ENCODE measurements at places on chromosomes 5 and 9. TPM values are rescaled to one million over a fixed set of nuclear protein-coding genes. Genes with fewer than 3 reads are reported as not detected.

- no peak for DNase-seq
Measured at GRCh38 chr9:5892456-5893133, 1.9 kb downstream of the MLANA start.

GRCh38 chr9:38033941-38034340 is 35.1 kb downstream of the SHB start:
- no peak for DNase-seq

LECT2 gene
- total RNA-seq = not detected

- DNase-seq = no peak
Measured at GRCh38 chr9:69888856-69889585, 68.4 kb downstream of the CFAP95 start.

EQTN gene
- not detected for total RNA-seq

DNAH5 gene
- total RNA-seq = 1.7 TPM

DNA sequence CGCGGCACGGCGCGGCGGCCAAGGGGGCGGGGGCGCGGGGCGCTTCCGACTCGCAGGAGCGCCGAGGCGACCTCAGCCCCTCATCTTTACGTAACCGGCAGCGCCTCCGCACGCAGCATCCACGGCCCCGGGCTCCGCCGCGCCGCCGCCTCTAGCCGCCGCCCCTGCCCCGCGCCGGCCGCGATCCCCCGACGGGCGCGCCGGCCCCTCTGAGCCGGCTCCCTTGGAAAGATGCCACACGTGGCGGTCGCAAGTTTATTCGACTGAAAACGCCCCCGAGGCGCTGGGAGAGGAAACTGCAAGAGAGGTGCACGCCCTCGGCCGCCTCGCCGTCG is 1.0 kb downstream of the KLF9 start:
- DNase-seq = no peak

SPINK14 gene
- not detected for total RNA-seq

GRCh38 chr5:33272288-33272687 is 168.5 kb upstream of the TARS1 start:
- peak; percentile 64 for DNase-seq

GRCh38 chr5:35313291-35313690 is 83.0 kb upstream of the PRLR start:
- peak; percentile 40 for DNase-seq

FGF10 gene
- total RNA-seq = not detected

PCDHGA11 gene
- 2.6 TPM for total RNA-seq

PCA3 gene
- total RNA-seq = not detected

DNA sequence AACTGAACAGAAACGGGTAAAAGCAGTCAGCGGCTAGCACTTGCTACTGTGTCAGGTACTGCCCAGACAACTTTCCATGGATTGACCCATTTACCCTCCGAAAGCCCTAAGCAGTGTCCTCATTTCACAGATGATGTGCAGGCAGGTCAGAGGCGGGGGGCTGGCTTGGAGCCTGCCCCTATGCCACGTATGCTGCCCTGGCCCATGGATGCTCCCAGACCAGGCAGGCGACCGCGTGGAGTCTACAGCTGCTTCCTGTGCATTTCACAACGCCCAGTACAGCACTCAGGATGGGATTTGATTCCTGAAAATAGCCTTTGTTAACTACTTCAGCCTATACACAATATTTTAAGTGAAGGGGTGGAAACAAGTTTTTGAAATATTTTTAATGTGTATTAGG is 202.9 kb downstream of the NXNL2 start:
- no peak for DNase-seq

DNA sequence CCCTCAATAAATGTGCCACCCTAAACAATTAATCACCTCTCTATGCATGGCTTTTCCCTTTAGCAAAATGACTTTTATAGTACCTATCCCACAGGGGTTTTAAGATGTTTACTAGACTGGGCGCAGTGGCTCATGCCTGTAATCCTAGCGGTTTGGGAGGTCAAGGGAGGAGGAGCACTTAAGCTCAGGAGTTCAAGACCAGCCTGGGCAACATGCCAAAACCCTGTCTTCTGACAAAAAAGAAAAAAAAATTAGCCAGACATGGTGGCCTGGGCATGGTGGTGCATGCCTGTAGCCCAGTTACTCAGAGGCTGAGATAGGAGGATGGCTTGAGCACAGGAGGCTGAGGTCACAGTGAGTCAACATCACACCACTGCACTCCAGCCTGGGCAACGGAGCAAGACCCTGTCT is 13.5 kb downstream of the SH3TC2 start:
- DNase-seq = no peak

DNA sequence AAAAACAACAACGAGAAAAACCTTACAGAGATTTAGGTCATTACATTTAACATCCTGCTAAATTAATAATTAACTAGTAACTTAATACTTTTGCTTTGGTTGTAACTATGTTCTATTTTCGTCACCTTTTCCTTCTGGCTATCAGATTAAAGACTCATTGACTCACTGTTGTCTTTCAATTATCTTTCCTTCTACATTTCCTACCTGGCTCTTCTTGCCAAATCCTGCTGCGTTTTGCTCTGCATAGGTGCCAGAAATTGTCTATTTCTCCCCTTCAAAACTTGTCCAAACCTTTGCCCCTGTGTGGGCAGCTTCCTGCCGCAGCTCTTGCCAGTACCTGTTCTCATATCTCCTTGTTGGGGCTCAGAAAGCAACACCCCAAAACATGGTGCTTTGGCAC is 235.5 kb upstream of the ZNF608 start:
- DNase-seq = no peak

DNA sequence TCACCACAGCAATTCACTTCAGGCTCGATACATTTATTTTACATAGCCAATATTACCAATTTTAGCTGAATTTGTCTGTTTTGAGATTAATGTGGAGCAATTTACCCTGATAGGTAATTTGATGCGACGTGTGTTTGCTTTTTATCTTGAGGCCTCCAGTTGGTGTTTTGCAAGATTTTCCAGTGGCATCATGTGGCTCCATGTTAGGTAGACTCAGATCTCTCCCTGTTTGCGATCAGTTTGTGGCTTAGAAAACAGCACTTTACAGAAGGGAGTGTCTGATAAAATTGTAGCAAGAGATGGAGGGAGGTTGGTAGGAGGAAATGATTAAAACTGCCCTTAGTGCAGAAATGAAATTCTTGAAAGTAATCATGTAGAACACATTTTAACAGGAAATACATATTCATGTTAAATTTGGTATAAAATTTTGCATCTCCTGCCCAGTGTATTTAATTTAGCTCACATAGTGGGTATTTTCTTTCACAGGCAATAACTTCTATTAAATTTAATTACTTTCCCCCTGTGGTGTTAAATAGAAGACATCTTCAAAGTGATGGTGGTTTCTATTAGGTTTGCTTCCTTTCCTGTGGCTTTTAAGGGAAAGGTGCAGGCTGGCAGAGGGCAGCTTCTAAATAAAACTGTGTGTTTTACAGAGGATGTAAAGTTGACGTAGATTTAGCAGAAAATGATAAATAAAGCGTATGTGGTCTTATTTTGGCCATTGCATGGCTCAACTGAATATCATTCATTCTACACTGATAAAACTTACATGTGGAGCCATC is 135.8 kb downstream of the KDM4C start:
- DNase-seq = no peak

GRCh38 chr5:174837919-174838902 is 113.8 kb downstream of the MSX2 start:
- DNase-seq = peak; percentile 1

DNA sequence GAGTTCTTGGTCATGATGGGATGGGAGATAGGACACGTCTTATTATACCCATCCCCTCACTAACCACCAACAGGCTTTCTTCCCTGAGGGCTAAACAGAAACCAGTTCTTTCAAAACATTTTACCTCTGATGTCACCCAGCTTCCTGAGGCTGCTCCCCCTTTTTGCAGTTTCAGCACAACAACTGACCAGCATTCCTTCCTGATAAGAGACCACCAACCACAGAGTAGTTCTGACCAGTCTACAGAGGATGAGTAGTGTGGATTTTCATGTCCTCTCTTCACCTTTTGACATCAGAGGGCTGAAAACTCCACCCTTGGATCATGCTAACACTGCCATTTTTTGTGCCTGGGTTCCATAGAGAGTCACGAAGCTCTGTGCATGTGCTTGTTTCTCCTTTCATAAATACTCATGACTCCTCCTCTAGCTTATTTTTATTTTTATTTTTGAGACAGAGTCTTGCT is 82.6 kb downstream of the OSTF1 start:
- DNase-seq = no peak

- DNase-seq = no peak
Measured at GRCh38 chr9:18032636-18033035, 441.3 kb upstream of the ADAMTSL1 start.

- DNase-seq = no peak
Measured at GRCh38 chr9:136854842-136855460, 2.8 kb downstream of the MAMDC4 start.

TMED7 gene
- 86.7 TPM for total RNA-seq

DNA sequence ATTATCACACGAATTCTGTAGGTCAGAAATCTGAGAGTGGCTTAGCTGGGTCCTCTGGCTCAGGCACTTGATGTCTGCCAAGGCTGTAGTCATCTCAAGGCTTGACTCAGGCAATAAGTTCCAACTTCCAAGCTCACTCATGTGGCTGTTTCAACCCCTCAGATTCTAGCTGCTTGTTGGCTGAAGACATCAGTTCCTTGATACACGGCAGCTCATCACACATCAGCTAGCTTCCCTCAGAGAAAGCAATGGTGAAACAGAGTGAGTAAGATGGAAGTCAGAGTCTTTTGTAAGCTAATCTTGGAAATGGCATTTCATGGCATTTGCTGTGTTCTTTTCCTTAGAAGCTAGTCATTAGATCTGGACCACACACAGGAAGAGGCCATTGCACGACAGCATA is 204.2 kb upstream of the PTGER4 start:
- no peak for DNase-seq

PKD2L2 gene
- total RNA-seq = not detected

GRCh38 chr5:135153661-135154060 is 119.6 kb upstream of the PITX1 start:
- no peak for DNase-seq

ACSL6 gene
- total RNA-seq = not detected

- no peak for DNase-seq
Measured at GRCh38 chr9:129412814-129413536, 207.9 kb downstream of the C9orf50 start.

GRCh38 chr5:2688586-2688985 is 62.9 kb downstream of the IRX2 start:
- DNase-seq = no peak

DNA sequence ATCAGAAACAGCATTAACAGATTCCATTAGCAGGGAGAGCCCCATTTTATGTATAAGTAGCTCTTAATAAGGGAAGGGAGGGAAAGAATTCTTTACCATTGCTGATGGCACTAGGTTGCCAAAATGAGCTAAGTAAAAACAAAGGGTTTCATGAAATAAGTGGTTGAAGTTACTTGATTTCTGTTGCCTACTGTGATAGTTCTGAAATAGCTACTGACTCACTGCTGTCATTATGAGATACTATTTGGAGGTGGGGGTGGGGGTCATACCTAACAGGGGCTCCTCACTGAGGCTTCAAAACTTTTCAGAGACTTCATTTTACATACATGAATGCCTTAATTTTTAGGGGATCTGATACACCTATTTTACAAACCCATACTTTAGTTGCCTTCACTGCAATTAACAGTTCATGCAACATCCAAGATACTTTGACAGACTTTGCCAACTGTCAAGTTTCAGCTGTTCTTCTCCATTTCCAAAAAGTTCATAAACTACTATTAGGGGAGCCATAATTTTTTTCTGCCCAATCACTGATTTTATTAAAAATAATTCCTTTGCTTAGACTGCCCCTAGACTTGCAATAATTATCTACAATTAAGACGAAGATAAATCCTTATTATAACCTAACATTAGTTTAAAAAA is 4.6 kb downstream of the HOMER1 start:
- no peak for DNase-seq

RETREG1 gene
- 6.4 TPM for total RNA-seq

Data from epithelial cell of proximal tubule (primary cell).